ENCODE measurements at places on chromosomes 7 and 10.

DNA sequence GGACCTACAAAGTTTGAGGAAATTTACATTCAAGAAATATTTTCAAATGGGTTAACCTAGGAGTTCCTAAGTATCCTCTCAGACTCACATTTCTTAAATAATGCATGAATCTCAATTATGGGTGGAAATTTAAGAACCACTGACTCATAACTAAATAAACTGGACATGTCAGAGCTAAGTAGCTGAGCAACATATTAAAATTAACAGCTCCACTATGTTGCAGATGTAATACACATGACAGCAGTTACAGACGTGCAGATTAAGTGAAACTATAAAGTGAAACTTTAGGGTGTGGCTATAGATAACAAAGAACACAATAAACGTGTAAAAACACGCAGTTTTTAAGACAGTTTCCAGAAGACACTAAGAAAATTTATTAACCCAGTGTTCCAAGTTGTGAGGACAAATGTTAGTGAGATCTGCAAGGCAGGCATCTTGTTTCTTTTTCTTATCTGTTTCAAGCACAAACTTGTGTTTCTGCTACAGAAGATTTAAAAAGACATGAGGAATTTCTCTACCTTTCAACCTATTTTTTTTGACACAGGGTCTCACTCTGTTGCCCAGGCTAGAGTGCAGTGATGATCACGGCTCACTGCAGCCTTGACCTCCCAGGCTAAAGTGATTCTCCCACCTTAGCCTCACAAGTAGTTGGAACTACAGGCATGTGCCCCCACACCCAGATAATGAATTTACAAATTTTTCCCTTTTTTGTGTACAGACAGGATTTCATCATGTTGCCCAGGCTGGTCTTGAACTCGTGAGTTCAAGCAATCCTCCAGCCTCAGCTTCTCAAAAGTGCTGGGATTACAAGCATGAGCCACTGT, 25.3 kb downstream of the DNMBP start:
- DNase-seq = no peak

DNA sequence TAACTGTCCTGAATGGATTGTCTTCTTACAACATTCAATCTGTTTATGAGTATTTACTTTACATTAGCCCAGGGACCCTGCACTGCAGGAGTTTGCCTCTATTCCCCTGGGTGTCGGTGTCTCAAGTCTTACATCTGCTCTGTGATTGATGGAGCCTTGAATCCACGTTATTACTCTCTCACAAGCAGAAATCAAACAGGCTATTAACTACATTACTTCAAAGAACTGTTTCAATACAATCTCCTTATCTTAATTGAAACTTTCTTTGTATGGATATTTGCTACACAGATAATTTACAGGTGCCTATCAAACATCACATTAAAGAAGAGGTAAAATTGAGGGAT, 3.1 kb upstream of the ARID5B start:
- peak; percentile 47 for DNase-seq

DNA sequence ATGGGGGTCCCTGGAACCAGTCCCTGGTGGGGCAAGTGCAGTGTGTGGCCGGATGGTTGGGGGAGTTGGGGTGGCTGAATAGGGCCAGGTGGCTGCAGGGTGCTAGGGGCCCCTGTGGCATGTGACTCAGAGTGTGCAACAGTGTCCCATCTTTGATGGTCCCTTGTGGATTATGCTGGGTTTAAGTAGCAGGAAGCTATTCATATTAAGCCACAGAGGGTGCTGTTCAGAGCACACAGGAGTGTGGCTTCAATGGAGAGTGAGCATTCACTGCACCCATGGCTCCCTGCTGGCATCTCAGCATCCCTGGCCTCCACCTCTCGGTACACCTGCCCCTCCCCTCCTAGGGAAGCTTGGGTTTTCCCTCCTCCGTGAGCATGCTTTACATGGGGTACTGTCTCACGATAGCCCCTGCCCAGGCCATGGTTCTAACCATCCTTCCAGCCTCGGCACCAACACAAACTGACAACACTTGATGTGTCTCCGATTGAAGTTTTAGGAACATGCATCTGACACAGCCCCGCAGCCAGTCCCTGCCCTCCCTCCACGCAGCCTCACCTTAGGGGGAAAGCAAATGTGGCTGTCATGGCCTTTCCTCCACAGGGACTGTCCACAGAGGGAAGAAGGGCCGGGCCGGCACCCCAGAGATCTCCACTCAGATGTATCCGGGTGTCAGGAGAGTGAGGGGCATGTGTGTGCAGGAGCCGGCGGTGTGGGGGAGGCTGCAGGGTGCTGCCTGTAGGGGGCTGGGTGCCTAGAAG, 30.4 kb upstream of the PPIF start:
- DNase-seq = peak; percentile 77

- no peak for DNase-seq
Measured at GRCh38 chr7:16494955-16495719, 29.6 kb upstream of the SOSTDC1 start.

DNA sequence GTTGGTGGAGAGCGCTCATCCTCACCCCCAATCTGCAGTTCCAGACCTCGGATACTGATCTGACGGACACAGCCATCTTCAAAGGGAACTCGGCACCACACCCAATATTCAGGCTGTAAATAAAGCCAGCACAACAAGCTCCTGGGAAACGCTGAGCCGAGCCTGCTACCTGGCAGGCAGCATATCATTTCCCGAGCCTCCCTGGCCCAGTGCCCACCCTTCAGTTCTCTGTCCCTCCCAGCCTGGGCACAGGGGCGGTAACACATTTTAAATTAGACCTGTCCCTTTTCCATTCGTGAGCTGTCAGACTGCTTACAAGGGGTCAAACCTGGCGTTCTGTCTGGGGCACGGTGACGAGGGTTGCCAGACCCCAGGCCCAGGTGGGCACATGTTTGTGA, 250.5 kb downstream of the ARHGAP12 start:
- no peak for DNase-seq

GRCh38 chr7:105298439-105298894, 90.3 kb downstream of the SRPK2 start:
- no peak for DNase-seq

DNA sequence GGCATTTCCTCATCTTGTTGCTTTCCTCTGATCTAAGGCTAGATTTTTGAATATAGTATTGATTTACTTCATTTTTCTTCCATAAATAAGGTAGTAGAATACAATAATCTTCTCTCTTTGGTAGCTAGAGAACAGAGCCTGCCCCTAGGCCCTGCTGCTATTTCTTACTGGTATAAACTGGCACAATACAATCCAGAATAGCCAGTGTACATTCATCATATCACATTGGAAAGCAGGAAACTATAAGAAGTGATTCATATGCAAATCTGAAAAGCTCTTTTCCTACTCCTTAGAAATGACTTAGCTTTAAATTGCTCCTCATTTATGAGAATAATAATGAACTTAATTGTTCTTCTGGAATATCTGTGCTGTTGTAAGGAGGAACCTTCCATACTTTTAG, 100.2 kb downstream of the KCND2 start:
- DNase-seq = no peak

- DNase-seq = no peak
Measured at GRCh38 chr10:116702165-116702564, 40.2 kb downstream of the HSPA12A start.

- DNase-seq = no peak
Measured at GRCh38 chr10:127585519-127586023, 36.5 kb downstream of the NPS start.

- no peak for DNase-seq
Measured at GRCh38 chr7:41599760-41600159, 103.1 kb downstream of the INHBA start.

GRCh38 chr10:58840840-58841435, 328.3 kb downstream of the BICC1 start:
- DNase-seq = no peak

DNA sequence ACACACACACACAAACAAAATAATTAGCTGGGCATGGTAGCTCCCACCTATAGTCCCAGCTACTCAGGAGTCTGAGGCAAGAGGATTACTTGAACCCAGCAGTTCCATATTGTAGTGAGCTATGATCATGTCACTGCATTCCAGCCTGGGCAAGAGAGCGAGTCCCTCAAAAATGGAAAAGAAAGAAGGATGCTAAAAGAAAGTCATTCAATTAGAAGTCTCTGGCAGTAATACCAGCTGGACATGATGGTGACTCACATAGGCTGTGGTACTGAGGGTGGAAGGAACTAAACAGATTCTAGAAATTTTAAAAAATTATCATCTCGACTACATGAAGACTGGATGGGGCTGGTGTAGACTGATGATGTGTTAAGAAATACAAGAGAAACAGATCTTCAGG, 385.3 kb downstream of the ETV1 start:
- DNase-seq = no peak

GRCh38 chr10:14285941-14286560, 44.7 kb downstream of the FRMD4A start:
- no peak for DNase-seq

- DNase-seq = no peak
Measured at GRCh38 chr7:90717296-90718060, 121.4 kb downstream of the CDK14 start.

- DNase-seq = no peak
Measured at GRCh38 chr7:89926701-89927100, 227.6 kb upstream of the STEAP1 start.

- no peak for DNase-seq
Measured at GRCh38 chr7:50977421-50977820, 194.7 kb upstream of the GRB10 start.

GRCh38 chr10:15745751-15746150, 26.0 kb upstream of the ITGA8 start:
- DNase-seq = no peak

DNA sequence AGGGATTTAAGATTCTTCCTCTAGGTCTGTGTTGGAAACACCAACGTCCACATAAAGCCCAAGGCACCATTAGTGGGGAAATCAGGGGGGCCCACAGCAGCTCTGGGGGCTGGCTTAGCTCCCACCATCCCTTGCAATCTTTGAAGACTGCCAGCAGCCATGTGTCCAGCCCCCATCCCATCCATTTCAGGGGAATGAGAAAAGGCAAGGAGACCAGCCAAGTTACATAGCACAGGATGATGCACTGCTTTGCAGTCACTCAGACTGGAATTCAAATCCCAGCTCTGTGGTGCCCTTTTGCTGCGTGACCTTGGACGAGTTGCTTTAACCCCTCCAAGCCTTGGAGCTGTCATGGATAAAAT, 108.9 kb upstream of the ZMIZ1 start:
- DNase-seq = no peak

GRCh38 chr7:32048970-32049491, 21.2 kb downstream of the PDE1C start:
- no peak for DNase-seq

- no peak for DNase-seq
Measured at GRCh38 chr7:27117887-27118491, 12.6 kb downstream of the HOXA4 start.

GRCh38 chr7:36217211-36217960, 64.3 kb downstream of the EEPD1 start:
- no peak for DNase-seq

GRCh38 chr10:29563420-29564035, 71.2 kb downstream of the SVIL start:
- DNase-seq = no peak

GRCh38 chr10:92052088-92052487, 128.5 kb downstream of the BTAF1 start:
- no peak for DNase-seq

- DNase-seq = no peak
Measured at GRCh38 chr10:78494179-78494578, 460.5 kb downstream of the RPS24 start.

DNA sequence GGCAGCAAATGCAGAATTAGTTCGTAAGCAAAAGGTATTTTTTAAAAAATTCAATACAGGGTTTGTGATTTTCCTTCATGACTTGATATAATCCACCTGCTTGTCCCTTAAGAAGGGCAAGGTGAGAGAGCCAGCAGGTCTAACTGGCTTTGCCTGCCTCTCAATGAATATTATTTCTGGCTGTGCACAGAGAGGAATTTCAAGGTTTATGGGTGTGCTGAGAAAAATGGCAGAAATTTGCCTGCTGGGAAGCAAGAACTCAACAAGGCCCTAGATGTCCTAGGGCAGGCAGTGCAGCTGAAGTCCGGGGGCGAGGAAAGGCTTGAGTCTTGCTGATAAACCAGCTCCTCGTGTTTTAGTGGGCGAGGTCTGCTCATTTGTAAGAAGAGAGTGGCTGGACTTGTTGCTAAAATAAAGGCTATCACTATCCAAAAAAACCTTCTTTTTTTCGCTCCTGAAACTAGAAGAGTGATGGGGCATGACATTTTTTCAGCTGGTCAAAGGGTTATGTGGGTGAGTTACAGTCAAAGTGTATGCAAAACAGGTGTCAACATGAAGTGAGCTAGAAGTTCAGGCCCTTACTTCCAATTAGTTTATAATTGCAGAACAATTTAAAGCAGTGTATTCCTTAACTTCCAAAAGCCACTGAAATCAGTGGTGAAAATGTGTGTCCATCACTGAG, 385.8 kb upstream of the KLF6 start:
- DNase-seq = no peak

DNA sequence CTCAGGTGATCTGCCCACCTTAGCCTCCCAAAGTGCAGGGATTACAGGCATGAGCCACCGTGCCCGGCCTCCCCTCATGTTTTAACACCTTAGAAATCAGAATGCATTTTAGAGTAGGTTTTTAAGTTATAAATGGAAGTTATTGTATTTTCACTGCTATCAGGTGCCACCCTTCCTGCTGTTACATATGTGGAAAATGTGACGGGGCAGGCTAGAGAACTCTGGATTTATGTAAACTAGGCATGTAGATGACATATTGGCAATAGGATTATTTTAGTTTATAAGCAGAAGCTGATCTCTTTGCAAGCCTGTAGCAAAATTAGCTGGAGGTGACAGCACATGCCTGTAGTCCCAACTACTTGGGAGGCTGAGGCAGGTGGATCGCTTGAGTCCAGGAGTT, 2.1 kb downstream of the CASP2 start:
- DNase-seq = no peak

GRCh38 chr7:113873554-113874151, 45.2 kb downstream of the PPP1R3A start:
- no peak for DNase-seq

GRCh38 chr10:5481121-5481520, 18.2 kb downstream of the CALML5 start:
- DNase-seq = no peak

- no peak for DNase-seq
Measured at GRCh38 chr7:132140341-132140740, 435.9 kb downstream of the PLXNA4 start.

GRCh38 chr7:91031757-91032156, 232.5 kb upstream of the FZD1 start:
- DNase-seq = no peak

GRCh38 chr7:131970602-131971001, 414.2 kb upstream of the PODXL start:
- DNase-seq = no peak
